Chondrocyte (in vitro differentiated cells): ENCODE measurements at places on chromosomes 6 and 20.

- H3K36me3 ChIP-seq: no peaks in the 10 kb centered on the region
- peaks cover 7% of the 10 kb centered on the region for H3K4me1 ChIP-seq
- no peak overlapping the region for H3K4me3 ChIP-seq
- H3K27me3 ChIP-seq: peaks cover 7% of the 10 kb centered on the region
Observed at GRCh38 chr6:7819431-7820015, 91.1 kb downstream of the TXNDC5 start.

- no peaks in the 10 kb centered on the region for H3K36me3 ChIP-seq
- no peaks in the 10 kb centered on the region for H3K27me3 ChIP-seq
Observed at GRCh38 chr6:139448051-139448649, 73.7 kb upstream of the CITED2 start.

GRCh38 chr6:80328652-80329051, 222.2 kb downstream of the BCKDHB start:
- no peak overlapping the region for H3K4me3 ChIP-seq
- H3K27me3 ChIP-seq: no peaks in the 10 kb centered on the region

GRCh38 chr6:52027699-52028098, 59.7 kb downstream of the PKHD1 start:
- DNase-seq: no peak
- no peak overlapping the region for H3K27ac ChIP-seq
- no peaks in the 10 kb centered on the region for H3K4me1 ChIP-seq
- H3K36me3 ChIP-seq: no peaks in the 10 kb centered on the region
- H3K27me3 ChIP-seq: peaks cover 7% of the 10 kb centered on the region
- no peak overlapping the region for H3K4me3 ChIP-seq

GRCh38 chr6:117592983-117593759, 9.1 kb downstream of the GOPC start:
- no peak overlapping the region for H3K4me3 ChIP-seq
- no peak overlapping the region for H3K27ac ChIP-seq
- no peaks in the 10 kb centered on the region for H3K27me3 ChIP-seq
- no peak for DNase-seq

DNA sequence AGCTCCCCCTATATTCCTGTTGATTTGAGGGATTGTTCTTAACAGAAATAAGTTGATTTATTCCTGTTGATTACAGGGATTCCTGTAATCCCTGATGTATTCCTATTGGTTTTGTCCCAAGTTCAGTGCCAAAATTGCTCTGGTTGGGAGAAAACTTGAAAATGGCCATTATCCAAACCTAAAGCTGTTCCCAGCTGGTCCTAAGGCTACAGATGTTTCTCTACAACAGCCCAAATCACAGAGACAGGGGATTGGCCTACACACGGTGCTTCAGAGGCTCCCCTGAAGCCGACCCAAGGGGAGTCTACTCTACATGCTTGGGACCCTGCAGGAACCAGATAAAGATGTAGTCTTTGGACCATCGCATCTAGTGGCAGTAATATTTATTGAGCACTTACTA, 99.0 kb upstream of the AKAP12 start:
- H3K27me3 ChIP-seq: no peaks in the 10 kb centered on the region
- H3K27ac ChIP-seq: no peak overlapping the region
- no peak for DNase-seq
- no peak overlapping the region for H3K4me3 ChIP-seq
- H3K4me1 ChIP-seq: peaks cover 9% of the 10 kb centered on the region
- no peaks in the 10 kb centered on the region for H3K36me3 ChIP-seq

DNA sequence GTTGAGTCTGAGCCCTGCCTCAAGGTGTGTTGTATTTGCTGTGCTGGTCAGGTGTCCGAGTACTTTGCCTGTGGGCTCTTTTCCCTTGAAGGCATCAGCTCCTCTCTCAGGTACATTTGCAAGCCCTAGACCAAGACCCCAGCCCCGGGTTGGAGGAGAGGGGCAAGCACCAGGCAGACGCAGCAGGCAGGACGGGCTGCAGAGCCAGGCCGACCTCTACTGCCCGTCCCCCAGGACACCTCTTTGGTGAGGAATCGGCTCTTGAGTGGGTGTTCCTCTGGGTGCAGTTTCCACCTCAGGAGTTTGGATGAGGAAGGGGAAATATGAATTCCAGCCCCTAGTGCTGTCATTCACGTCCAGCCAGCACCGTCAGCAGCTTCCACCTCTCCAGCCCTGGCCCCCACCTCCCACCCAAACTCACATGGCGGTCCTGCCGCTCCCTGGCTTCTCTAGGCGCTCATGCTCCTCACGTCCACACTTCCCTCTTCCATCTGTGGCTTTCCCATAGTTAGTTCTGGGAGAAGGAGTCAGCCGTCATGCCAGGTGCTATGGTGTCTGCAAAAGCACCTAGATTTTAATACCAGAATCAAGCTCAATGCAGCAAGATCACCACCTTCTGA, 183.9 kb downstream of the DLL1 start:
- H3K27ac ChIP-seq: no peak overlapping the region
- DNase-seq: peak; percentile 70
- no peaks in the 10 kb centered on the region for H3K36me3 ChIP-seq

GRCh38 chr6:164308339-164308738, 893.8 kb downstream of the QKI start:
- H3K4me1 ChIP-seq: no peaks in the 10 kb centered on the region
- H3K27ac ChIP-seq: no peak overlapping the region
- no peak overlapping the region for H3K4me3 ChIP-seq
- no peak for DNase-seq

DNA sequence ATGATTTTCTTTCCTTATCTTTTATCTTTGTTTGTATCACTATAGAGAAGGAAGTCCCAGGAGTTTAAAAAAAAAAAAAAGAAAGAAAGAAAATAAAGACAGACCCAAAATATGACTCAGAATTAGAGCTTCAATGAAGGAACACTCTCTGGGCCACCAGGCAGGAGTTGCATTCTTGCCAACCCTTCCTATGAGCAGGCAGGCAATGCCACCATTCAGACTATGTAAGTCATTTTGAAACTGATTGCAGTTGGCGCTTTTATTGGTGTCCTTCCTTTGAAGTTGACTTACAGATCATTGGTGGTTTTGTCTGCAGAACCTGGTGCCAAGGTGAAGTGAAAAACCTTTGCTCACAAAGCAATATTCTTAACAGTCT, 50.3 kb downstream of the MYB start:
- peaks cover 2% of the 10 kb centered on the region for H3K4me1 ChIP-seq
- no peaks in the 10 kb centered on the region for H3K36me3 ChIP-seq
- peak overlapping the region; percentile 54 for H3K27ac ChIP-seq
- no peak overlapping the region for H3K4me3 ChIP-seq
- DNase-seq: no peak
- no peaks in the 10 kb centered on the region for H3K27me3 ChIP-seq

GRCh38 chr20:64222851-64223525, 32.6 kb upstream of the PCMTD2 start:
- H3K27ac ChIP-seq: no peak overlapping the region
- H3K27me3 ChIP-seq: peaks cover 12% of the 10 kb centered on the region
- DNase-seq: no peak
- no peak overlapping the region for H3K4me3 ChIP-seq
- no peaks in the 10 kb centered on the region for H3K36me3 ChIP-seq

- H3K4me1 ChIP-seq: peaks cover 35% of the 10 kb centered on the region
- peak overlapping the region; percentile 67 for H3K4me3 ChIP-seq
- H3K27ac ChIP-seq: peak overlapping the region; percentile 82
- no peaks in the 10 kb centered on the region for H3K36me3 ChIP-seq
- H3K27me3 ChIP-seq: no peaks in the 10 kb centered on the region
Observed at GRCh38 chr6:19805129-19805481, 32.1 kb upstream of the ID4 start.

DNA sequence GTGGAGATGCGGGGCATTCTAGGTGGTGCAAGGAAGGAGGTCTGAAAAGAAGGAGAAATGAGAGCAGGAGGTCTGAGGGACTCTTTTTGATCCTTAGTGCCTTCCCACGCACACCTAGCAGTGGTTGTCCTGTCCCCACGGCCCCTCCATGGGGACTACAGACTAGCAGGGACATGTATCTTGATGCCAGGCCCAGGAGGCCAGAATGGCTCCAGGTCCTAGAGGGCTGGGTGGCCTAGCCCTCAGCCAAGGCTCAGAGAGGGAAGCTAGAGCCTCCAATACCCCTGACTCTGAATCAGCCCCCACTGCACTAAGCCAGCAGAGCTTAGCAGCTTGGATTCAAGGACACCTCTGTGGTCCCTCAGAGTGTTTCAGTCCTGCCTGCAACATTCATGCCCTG, 16.7 kb upstream of the BLCAP start:
- DNase-seq: no peak
- H3K4me3 ChIP-seq: no peak overlapping the region
- H3K27ac ChIP-seq: no peak overlapping the region
- H3K27me3 ChIP-seq: peaks cover 7% of the 10 kb centered on the region
- no peaks in the 10 kb centered on the region for H3K36me3 ChIP-seq
- no peaks in the 10 kb centered on the region for H3K4me1 ChIP-seq

DNA sequence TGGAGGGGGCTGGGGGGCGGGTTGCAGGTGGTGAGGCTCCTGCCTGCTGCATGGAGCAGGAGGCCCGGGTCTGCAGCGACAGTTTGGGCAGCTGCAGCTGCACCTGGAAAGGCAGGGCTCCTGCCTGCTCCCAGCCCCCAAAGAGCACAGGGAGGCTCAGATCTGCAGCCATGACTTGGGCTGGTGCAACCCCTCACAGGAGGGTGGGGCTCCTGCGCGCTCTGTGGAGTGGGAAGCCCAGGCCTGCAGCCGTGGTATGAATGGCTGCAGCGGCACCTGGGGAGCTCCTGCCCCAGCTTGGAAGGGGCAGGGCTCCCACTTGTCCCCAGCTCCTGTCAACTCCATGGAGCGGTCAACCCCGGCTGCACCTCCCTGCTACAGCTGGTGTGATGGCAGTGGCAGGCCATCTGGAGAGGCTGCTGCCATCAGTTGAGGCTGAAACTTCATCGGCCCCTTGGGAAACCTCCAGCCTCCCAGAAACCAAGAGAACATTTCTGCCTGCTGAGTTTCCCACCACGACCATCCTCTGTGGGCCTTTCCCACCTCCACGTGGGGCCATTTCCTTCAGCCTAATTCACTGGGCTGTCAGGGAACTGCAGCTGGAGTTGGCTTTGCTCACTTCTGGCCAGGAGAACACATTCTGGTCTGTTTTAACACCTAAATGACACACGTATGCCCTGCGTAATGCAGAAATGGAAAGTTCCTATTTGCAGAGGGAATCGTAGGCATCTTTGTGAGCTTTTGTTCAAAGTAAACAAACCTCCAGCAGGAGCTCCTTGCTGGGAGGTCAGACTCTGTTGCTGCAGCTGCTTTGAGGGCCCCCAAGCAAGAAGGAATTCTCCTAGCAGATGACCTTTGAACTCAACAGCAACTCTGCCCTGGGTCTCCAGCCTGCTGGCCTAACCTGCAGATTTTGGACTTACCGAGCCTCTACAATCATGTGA, 429.0 kb downstream of the PREX1 start:
- H3K27ac ChIP-seq: no peak overlapping the region
- no peak for DNase-seq
- H3K36me3 ChIP-seq: no peaks in the 10 kb centered on the region
- no peak overlapping the region for H3K4me3 ChIP-seq
- peaks cover 9% of the 10 kb centered on the region for H3K4me1 ChIP-seq

GRCh38 chr6:14053811-14054210, 63.8 kb upstream of the CD83 start:
- H3K27me3 ChIP-seq: peaks cover 3% of the 10 kb centered on the region
- no peak overlapping the region for H3K4me3 ChIP-seq
- DNase-seq: no peak

GRCh38 chr20:3751675-3752385, 15.7 kb downstream of the ADISSP start:
- no peaks in the 10 kb centered on the region for H3K36me3 ChIP-seq
- DNase-seq: no peak
- H3K27me3 ChIP-seq: peaks cover 2% of the 10 kb centered on the region

- no peaks in the 10 kb centered on the region for H3K36me3 ChIP-seq
- no peak for DNase-seq
- no peaks in the 10 kb centered on the region for H3K27me3 ChIP-seq
Observed at GRCh38 chr6:55674672-55675071, 95.7 kb upstream of the HMGCLL1 start.

DNA sequence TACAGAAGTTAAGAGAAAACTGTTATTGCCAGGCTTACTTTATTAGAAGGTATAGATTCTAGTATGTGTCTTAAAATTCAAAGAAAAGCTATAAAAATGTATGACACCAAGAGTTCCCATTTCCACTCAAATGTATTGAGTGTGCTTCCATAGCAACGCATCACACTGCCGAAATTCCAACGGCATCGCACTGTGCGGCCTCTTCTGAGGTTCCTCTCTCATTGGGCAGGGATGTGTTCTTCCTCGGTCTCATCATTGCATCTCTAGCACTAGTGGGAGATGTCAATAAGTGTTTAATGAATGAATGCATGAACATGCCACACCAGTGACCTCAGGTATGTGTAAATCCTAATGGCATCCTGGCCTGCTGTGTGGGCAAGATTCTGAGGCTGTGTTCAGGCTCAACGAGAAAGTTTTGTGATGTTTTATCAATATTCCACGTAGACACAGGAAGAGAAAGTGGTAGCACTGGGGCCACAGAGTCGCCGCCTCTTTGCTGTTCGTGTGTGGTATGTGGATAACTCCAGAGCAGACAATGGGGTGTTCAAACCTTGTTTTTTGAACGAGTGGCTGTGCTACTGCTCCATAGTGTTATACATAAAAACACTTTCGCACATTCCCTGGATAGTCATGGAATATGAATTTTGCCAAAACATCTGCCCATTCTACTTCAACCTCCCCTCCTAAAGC, 171.6 kb downstream of the ADGB start:
- no peak overlapping the region for H3K4me3 ChIP-seq
- no peak overlapping the region for H3K27ac ChIP-seq
- no peaks in the 10 kb centered on the region for H3K27me3 ChIP-seq
- H3K4me1 ChIP-seq: no peaks in the 10 kb centered on the region
- H3K36me3 ChIP-seq: no peaks in the 10 kb centered on the region

DNA sequence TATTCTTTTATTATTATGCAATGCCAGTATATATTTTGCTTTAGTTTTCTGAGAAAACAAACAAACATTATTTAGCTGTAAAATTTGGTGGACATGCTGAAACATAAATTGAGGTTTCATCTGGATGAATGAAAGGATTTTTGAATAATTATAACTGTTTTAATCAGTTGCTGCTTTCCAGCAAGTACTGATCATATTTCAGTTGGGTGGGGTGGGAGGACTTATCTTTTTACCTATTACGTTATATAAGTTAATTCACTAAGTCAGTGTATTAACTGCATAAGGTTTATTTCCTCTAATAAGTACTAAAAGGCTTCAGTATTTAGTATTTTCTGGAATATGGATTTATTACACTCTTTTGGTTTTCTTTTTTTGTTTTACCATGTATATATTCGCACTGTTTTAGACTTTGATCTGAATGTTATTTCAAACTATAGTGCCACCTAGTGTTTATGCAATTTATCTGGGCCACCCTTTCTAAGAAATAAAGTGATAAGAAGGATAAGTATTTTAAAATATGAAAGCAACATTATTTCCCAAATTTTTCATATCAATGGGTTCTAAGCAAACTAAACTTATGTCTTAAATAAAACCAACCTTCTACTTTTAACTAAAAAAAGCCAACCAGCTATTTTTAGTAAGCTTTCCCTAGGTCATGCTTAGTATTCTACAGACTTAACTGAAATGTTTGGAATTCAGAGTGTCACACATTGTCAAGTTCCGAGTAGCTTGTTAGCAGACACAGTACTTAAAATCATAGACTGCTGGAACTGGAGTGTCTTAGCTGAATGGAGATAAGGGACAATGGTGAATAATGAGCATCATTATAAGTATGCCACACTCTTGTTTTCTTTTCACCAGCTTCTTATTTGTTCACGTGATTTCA, 105.4 kb upstream of the MCHR2 start:
- no peak overlapping the region for H3K4me3 ChIP-seq
- no peaks in the 10 kb centered on the region for H3K4me1 ChIP-seq
- H3K27me3 ChIP-seq: peaks cover 4% of the 10 kb centered on the region
- H3K36me3 ChIP-seq: no peaks in the 10 kb centered on the region

- H3K4me1 ChIP-seq: peaks cover 14% of the 10 kb centered on the region
- no peak overlapping the region for H3K4me3 ChIP-seq
- peaks cover 8% of the 10 kb centered on the region for H3K27me3 ChIP-seq
- no peak overlapping the region for H3K27ac ChIP-seq
- no peak for DNase-seq
Observed at GRCh38 chr6:24584382-24584720, 61.6 kb downstream of the KIAA0319 start.
